Natural killer cell treated with Interleukin-12 subunit alpha and Interleukin-12 subunit beta and Interleukin-15 and Interleukin-18, amount 100 ng/mL, for 72 hours (primary cell): ENCODE measurements at places on chromosomes 13 and 19. TPM values are rescaled to one million over a fixed set of nuclear protein-coding genes. Genes with fewer than 3 reads are reported as not detected.

Gene LMTK3
- 1.3 TPM for total RNA-seq

GRCh38 chr13:73991384-73991783 lies 142.8 kb downstream of the KLF12 start:
- DNase-seq: no peak

DNA sequence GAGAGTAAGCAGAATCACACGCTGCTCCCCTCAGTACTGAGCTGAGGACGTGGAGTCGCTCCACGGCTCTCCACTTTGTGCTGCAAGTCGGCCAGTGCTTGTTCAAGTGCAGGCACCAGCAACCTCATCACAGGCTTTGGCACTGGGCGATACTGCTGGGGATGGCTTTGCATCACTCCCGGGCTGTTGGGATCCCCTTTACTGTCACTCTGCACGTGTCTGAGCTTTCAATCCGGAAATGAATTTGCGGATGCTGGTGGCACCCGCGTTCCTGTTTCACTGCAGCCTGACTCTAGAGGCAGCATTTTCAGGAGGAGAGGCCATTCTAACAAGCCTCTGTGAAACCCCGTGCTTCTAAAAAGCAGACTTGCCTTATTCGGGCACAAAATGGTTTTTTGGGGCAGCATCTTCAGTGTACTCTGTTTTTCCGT lies 19.1 kb downstream of the SMARCA4 start:
- H3K36me3 ChIP-seq: no peaks in the 10 kb centered on the region
- no peak overlapping the region for H3K4me3 ChIP-seq
- no peak for DNase-seq
- H3K4me1 ChIP-seq: peaks cover 17% of the 10 kb centered on the region

Gene SUPT20H
- 66.6 TPM for total RNA-seq

DNA sequence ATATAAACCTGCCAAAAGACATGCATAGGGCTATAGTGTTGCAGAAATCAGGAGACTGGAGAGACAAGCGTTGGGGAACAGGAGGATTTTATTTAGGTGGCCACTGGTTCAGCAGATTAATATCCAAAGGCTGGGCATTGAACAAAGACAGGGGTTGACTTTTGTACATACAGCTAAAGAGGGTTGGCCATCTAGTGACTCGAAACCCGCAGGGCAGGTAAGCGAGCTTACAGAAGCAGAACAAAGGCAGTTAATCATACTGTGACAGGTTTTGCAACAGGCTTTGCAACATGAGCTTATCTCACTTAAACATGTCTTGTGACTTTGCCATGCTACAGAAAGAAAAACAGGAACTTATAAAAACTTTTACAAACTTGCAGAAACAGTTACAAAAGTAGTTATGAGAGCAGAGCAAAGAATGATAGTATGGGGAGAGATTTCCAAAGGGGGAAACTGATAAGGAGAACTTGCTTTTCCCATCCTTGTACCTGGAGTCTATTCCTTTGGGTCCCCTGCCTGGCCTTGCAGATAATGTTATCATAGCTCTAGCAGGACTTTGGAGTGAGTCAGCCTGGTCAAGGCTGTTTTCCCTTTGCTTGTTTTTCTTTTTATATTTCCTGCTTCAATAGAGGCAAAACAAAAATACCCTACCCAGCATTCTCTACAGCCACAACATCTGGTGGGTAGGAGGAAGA lies 234.2 kb downstream of the PCDH17 start:
- no peaks in the 10 kb centered on the region for H3K27me3 ChIP-seq
- no peak overlapping the region for H3K4me3 ChIP-seq
- no peaks in the 10 kb centered on the region for H3K4me1 ChIP-seq
- H3K36me3 ChIP-seq: peaks cover 5% of the 10 kb centered on the region
- no peak overlapping the region for H3K27ac ChIP-seq

DNA sequence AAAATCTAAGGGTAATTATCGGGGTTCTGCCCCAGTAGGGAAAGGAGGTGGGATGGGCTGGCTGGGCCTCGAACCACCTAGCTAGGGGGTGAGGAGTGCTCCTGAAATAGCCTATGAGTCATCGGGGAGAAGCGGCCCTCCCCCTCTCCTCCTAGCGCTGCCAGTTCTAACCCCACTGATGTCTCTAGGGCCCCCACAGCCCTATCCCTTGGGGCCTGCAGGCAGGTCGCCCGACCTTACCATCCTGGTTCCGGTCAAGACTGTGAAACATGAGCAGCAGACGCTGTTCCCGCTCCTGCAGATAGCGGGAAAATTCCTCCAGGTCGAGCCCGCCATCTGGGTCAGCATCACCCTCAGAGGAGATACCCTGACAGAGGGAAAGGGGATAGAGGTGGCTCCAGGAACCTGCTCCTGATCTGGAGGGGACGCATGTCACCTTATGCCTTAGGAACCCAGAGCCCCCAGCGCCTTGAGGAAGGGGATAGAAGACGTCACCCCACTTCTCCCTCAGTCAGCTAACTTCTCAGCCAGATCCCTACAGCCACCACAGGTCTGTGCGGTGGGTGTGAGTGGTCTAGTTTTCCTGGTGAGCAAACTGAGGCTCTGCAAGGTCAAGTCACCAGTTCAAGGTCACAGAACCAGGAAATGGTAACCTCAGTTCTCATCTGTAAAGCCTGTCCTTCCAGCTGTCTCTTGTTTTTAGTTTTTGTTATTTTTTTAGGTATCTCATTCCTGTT lies 1.5 kb downstream of the SLC25A23 start:
- no peaks in the 10 kb centered on the region for H3K27me3 ChIP-seq
- H3K4me1 ChIP-seq: peaks cover 17% of the 10 kb centered on the region
- H3K36me3 ChIP-seq: no peaks in the 10 kb centered on the region
- H3K27ac ChIP-seq: peak overlapping the region; percentile 68

Gene ZNF766
- 13.3 TPM for total RNA-seq

Gene METTL21C
- total RNA-seq: not detected

GRCh38 chr13:103945836-103946235 lies 879.6 kb upstream of the SLC10A2 start:
- H3K4me3 ChIP-seq: no peak overlapping the region
- H3K36me3 ChIP-seq: peaks cover 4% of the 10 kb centered on the region
- H3K4me1 ChIP-seq: no peaks in the 10 kb centered on the region
- H3K27me3 ChIP-seq: no peaks in the 10 kb centered on the region

DNA sequence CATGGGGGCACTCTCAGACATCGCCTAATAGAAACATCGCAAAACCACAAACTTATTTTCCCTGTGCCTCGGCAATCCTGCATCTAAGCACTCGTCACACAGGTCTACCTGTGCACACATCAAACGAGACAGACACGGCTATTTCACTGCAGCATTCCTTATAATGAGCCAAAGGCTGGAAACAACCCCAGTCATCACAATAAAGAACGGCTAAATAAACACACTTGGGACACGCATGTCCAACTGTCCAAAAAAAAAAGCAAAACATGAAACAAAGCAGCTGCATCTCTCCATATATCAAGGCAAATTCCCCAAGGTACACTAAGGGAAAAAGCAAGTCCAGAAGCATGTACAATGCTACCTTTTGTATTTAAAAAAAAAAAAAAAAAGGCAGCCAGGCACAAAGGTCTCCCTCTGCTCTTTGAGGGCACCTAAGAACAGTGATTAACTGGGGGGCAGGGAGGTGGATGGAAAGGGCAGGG lies 27.2 kb upstream of the CCNP start:
- H3K4me1 ChIP-seq: peaks cover 13% of the 10 kb centered on the region
- no peak for DNase-seq
- H3K27me3 ChIP-seq: no peaks in the 10 kb centered on the region
- peaks cover 9% of the 10 kb centered on the region for H3K36me3 ChIP-seq
- no peak overlapping the region for H3K27ac ChIP-seq

DNA sequence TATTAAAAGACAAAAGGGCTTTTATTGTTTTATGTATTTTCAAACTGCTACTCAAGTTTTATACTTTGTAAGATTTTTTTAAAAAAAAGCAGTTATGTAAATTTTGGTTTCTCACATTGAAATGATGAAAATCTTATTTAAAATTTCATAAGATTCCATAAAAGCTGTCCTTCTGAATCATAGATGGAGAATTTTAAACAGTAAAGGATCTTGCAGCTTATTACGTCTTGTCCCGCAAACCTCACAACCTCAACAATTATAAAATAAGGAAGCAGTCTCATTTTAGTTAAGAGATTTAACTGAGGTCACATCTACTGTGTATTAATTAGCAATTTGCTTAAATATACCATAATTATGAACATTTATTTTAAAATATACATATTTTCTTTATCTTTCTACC lies 581.0 kb upstream of the SPRY2 start:
- no peak overlapping the region for H3K27ac ChIP-seq
- no peak for DNase-seq
- H3K36me3 ChIP-seq: no peaks in the 10 kb centered on the region
- no peaks in the 10 kb centered on the region for H3K27me3 ChIP-seq

DNA sequence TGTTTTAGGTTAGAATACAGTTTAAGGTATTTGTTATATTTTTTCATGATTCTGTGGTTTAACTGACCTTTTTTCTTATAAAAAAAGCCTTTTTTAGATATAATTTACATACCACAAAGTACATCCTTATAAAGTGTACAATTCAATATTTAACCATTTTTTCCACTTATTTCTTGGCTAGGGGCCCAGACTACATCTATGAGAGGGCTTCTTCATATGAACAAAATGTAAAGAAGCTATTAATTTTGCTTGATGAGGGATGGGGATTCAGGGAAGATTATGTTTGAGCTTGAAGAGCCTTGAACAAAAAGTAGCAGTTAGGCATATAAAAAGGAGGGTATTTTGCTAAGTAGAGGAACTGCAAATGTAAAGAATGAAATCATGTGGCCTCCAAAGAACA lies 2.2 kb downstream of the CCDC122 start:
- no peaks in the 10 kb centered on the region for H3K27me3 ChIP-seq
- peak overlapping the region; percentile 96 for H3K4me3 ChIP-seq
- peak overlapping the region; percentile 17 for H3K27ac ChIP-seq

Gene RDH8
- not detected for total RNA-seq

Gene PODNL1
- 0.70 TPM for total RNA-seq

DNA sequence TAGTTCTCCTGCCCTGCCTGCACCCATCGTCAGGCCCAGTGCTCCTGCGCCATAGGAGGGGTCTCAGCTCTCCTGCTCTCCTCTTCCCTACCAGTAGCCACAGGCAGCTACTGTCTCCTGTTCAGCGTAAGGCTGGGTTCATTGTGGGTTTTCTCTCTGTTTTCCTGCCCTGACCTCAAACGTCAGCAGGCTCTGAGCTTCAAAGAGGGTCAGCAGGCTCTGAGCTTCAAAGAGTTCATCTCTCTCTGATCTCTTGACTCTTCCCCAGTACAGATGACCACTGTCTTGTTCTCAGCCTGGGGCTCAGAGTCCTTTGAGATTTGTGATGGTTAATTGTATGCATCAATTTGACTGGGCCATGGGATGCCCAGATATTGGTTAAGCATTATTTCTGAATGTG lies 4.6 kb upstream of the CPB2 start:
- no peak for DNase-seq
- no peaks in the 10 kb centered on the region for H3K36me3 ChIP-seq
- peaks cover 8% of the 10 kb centered on the region for H3K4me1 ChIP-seq
- H3K27ac ChIP-seq: no peak overlapping the region
- peaks cover 13% of the 10 kb centered on the region for H3K27me3 ChIP-seq

- DNase-seq: no peak
- no peak overlapping the region for H3K27ac ChIP-seq
- H3K4me1 ChIP-seq: no peaks in the 10 kb centered on the region
- no peaks in the 10 kb centered on the region for H3K36me3 ChIP-seq
- H3K27me3 ChIP-seq: peaks cover 6% of the 10 kb centered on the region
These were observed 11.9 kb upstream of the SEMA6B start for GRCh38 chr19:4571305-4571917.

DNA sequence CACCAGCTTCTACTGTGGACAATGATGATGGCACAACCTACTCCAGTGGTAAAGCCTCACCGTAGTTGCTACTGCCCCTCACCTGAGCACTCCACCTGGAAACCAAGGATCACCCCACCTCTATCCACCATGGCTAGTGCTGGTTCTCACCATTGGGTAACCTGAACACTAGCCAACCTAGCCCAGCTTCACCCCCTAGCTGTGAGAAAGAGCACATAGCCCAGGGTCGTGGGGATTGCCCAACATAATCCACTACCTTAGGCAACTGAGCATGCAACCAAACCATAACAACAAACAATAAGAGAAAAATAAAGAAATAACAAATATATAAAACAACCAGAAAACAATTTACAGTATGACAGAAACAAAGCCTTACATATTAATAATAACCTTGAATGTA lies 560.1 kb downstream of the DIAPH3 start:
- no peaks in the 10 kb centered on the region for H3K4me1 ChIP-seq
- H3K27ac ChIP-seq: no peak overlapping the region
- DNase-seq: no peak
- H3K27me3 ChIP-seq: peaks cover 6% of the 10 kb centered on the region
- no peak overlapping the region for H3K4me3 ChIP-seq
- H3K36me3 ChIP-seq: peaks cover 5% of the 10 kb centered on the region

DNA sequence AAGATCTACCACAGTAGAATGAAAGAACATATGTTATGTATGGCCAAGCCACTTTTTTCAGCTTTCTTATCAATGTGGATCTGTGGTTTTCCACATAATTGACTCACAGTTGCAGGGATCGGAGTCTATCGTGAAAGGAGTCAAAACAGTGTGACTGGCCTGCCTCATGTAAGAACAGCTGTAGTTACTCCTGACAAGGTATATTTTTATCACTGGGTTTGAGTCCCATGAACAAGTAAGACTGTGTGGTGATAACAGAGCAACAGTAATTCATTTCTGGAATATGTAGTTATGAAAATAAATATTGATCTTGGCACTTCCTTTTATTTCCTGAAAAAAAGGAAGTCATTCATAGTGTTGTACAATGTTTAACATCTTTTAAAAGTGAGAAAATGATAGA lies 416.6 kb downstream of the KLF12 start:
- H3K4me3 ChIP-seq: peak overlapping the region; percentile 46
- peaks cover 11% of the 10 kb centered on the region for H3K36me3 ChIP-seq
- DNase-seq: no peak

Gene PSG5
- total RNA-seq: not detected

- no peaks in the 10 kb centered on the region for H3K27me3 ChIP-seq
- H3K27ac ChIP-seq: no peak overlapping the region
- H3K4me1 ChIP-seq: no peaks in the 10 kb centered on the region
- no peaks in the 10 kb centered on the region for H3K36me3 ChIP-seq
These were observed 153.2 kb downstream of the ZNF536 start for GRCh38 chr19:30525383-30525782.

Gene CERS1
- total RNA-seq: not detected
